Activated T-cell treated with anti-CD3 and anti-CD28 coated beads, Interleukin-2, amount 50 U/mL, for 72 hours (primary cell): ENCODE measurements at places on chromosomes 1 and 21.

DNA sequence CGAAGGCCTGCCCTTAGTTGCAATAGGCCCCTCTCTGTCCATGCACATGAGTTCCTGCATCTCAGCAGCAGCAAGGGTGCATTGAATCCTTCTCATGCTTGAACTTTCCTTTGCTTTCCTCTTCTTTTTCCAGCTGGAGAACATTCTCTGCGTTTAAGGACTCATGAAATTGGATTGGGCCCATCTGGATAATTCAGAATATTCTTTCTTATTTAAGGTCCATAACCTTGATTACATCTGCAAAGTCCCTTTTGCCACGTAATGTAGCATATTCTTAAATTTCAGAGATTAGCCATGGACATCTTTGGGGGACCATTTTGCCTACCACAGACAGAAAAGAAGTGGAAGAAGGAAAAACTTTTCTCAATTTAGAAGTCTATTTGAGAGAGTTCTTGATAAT lies 159.7 kb upstream of the C21orf91 start:
- no peak for DNase-seq

DNA sequence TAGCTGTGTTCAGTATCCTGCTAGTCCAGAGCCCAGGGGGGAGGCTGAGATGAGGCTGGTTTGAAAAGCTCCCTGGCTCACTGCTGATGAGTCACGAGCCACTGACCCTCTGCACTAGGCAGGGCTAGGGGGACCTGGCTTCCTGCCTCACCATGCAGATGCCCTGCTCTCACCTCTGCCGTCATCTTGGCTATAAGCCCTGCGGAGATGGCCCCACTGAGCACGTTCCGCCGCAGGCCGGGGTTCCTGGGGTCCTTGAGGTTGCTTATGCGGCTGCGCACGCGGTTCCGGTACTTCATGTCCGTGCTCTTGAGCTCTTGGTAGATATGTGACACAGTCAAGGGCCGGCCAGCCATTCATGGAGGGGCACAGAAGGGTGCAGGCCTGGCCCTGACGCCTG lies 24.1 kb upstream of the ZNF436 start:
- DNase-seq, result no peak

DNA sequence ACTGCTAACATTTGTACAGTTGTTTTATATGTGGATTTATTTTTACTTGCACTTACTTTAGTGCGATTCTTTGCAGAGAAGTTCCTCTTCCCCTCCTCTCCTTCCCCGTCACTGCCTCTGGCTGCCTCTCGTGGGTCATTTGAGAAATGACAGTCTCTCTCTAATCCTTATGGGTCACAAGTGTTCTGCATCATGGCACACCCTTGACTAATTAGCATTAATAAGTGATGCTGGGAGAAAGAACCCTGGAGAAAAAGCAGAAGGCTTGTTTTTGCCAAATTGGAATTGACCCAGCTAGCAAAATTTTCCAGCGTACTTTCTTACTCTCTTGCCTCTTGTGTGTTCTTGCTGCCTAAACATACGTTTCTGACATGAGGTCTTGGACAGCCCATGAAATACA lies 301.2 kb downstream of the DUSP10 start:
- DNase-seq, result no peak

DNA sequence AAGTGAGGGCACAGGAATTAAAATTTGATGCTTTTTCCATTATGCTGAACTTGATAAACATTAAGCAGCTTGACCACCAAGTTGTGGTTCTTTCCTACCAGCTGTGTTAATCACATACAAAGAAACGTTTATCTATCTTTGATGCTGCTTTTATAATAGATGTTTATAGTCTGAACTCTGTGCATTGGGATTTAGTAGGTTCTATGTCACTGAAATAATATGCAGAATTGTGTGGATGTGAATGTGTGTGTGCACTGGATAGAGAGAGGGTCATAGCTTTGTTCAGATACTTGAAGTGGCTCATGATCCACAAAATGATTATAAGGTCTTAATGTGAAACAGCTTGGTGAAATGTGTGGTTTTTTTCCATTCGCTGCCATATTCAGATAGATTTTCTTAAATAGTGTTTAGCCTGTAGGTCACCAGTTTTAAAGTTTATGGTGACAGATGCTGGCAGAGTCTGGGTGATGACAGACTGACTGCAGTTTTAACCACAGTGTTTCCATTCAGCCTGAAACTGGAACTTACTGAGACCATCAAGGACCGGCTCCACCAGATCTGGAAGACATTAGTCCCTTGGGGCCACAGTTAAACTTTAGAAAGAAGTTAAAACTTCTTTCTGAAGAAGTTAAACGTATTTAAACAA lies 10.2 kb downstream of the DDI2 start:
- no peak for DNase-seq

GRCh38 chr1:1024771-1025699 lies 5.1 kb downstream of the AGRN start:
- no peak for DNase-seq

DNA sequence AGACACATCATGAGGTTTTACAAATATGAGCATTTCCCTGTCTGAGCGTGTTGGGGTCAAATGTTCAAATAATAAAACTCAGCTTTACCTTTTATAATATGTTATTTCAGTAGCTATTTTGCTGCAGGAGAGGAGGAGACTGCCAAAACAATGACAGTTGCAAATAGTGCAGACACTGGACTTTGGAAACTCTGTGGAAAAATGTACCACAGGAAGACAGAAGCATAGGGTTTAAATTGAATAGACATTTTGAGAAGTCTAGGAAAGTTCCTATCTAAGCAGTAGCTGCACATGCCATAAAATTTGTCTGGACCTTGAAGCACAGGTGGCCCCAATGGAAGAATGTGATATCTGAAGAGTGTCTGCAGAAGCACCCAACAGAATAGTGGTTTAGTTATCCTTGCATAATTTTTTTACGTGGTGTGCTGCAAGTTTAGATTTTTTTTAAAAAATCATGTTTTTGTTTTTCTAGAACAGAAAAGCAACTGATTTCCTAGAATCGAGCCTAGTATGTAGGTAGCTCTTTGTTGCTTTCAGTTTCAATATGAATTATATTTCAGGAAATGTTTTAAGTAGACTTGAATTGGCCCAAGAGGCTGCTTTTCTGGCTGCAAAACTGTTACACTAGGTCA lies 14.0 kb upstream of the GBP5 start:
- DNase-seq, result no peak

DNA sequence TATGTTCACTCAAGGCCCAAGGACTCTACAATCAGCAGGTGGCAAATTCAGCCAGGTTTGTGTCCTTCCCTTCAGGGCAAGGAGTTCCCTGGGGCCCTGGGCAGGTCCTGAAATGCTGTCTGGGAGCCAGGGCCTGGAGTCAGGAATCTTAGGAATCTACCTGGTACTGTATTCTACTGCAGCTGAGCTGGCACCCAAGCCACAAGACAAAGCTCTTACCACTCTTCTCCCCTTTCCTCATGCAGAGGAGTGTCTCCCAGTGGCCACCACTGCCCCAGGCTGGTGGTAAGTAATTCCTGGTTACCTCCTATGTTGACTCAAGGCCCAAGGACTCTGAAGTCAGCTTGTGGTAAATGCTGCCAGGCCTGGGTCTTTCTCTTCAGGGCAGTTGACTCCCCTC lies 153.4 kb downstream of the NRIP1 start:
- no peak for DNase-seq

- no peak for DNase-seq
Measured at GRCh38 chr21:42423685-42424084, 20.0 kb downstream of the UBASH3A start.

DNA sequence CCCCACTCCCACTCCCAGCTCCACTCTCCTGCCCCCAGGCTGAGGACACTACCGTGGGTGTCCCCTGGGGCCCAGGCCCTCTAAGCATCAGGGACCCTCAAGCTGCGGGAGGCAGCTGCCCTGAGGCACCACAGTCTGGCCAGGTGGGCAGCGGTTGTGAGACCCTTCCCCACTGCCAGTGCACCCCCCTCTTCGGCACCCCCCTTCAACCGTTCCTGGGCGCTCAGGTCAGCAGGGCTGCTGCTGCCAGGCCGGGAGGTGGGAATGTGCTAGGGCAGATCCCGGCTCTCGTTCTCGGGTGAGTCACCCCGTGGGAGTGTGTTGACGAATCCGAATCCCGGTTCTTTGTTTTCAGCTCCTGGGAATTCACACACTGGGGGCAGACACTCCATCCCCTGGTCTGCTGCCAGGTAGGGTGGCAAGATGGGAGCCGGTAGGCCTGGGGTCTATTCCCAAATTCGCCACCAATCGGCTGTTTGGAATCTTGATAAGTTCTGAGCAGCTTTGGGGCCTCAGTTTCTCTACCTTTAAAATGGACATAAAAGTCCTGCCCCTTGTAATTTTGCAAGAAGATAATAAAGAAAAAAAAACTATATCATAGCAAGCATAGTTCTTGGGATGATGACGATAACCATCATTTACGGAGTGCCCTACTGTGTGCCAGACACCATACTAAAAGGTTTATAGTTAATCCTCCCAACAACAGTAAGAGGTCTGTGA lies 28.5 kb upstream of the CASZ1 start:
- no peak for DNase-seq

- DNase-seq, result no peak
Measured at GRCh38 chr21:38472412-38473108, 25.7 kb downstream of the ERG start.

- no peak for DNase-seq
Measured at GRCh38 chr1:68314151-68314780, 81.9 kb upstream of the WLS start.

DNA sequence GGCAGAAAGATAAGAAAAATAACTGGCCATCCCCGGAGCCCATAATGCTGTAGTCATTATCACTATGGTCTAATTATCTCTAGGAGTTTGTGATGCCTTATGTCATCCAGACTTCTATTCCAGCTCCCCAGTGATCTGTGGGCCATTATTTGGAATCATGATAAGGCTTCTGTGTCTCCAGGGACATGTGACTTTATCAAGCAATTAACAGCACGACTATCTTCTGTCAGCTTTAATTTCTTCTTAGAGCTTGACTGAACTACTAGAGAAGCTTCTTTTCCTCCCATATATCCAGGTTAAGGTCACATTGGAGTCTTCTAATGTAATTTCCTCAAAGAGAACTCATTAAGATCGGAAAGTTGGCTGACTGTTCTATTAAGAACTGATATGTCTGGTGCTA lies 100.4 kb downstream of the LHX8 start:
- no peak for DNase-seq

DNA sequence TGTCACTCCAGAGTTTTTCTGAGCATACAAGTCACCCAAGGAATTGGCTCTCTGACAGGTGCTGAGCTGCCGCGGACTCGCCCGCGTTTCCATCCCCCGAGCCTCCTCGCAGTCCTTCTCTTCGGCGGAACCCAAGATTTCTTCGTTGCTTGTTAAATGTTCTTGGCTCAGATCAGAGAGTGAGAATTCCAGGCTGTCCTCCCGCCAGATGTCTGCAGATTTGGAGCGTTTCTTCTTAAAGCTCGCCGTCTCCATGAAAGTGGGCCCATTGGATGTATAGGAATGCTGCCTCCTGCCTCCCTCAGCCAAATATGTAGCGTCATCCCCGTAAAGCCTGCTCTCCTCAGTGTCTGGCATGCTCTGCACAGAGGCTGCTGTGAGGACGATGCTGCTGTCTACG lies 77.8 kb downstream of the TIAM1 start:
- no peak for DNase-seq

DNA sequence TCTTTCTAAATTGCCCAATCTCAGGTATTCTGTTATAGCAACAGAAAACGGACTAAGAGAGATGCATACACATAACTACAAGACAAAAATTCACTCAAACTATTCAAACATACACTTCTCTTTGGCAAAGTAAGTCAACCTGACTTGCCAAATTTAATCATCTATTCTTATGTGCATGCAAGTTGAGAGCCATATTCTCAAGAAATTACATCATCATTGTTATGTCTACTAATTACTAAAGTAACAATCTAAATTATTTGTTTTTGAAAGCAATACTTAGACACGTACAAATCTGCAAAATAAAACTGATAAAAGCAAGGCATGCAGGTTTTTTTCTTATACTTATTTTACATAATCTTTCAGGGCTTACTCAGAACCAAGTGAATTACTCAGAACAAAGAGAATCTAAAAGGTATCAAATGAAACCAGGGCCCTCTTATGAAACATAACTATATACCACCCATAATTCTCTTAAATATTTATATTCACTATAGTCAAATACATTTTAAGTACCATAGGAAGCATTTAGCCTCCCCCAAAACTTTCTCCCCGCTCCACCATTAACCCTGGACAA lies 62.3 kb downstream of the HLCS start:
- DNase-seq, result no peak

GRCh38 chr21:41597227-41597626 lies 89.3 kb upstream of the TMPRSS2 start:
- no peak for DNase-seq

DNA sequence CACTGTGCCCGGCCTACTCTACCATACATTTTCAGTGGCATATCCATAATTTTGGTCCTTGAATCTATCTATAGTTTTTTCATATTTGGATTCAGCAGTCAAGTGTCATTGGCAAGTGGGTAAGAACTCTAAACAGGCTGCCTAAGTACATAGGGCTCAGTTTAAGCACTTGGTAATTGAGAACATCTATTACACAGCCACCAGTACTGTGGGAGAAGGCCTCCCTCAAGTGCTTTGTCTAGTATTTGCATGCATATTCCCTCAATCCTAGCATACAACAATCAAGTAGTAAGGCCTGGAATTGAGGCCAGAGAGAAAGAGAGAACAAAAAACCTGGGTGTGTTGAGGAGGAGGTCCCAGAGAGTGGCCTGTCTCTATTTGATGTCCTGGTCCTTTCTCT lies 325.2 kb downstream of the USP25 start:
- DNase-seq, result no peak

- no peak for DNase-seq
Measured at GRCh38 chr1:221696027-221696426, 45.9 kb downstream of the DUSP10 start.

- peak; percentile 66 for DNase-seq
Measured at GRCh38 chr1:223845037-223845809, 524 bp downstream of the TP53BP2 start.

GRCh38 chr1:39335216-39335615 lies 130.7 kb downstream of the MACF1 start:
- no peak for DNase-seq

DNA sequence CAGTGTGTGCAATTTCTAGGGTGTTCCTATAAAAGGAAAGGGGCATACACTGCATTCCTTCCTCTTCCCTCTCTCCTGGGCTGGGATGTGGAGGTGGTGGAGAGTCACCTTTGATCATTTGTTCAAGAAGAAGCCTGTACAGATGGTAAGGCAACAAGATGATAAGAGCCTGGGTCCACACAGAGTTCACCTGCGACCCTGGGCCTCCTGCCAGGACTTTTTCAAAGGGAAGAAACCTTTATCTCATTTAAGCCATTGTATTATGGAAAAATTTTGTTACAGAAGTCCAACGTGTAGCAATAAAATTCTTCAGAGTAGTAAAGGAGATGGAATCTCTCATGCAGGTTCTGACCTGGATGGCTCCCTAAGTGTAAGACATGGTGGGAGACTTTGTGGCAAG lies 189.1 kb downstream of the MIS18A start:
- no peak for DNase-seq
